ENCODE measurements at places on chromosomes 1 and 21. TPM values are rescaled to one million over a fixed set of nuclear protein-coding genes. Genes with fewer than 3 reads are reported as not detected.

RPE65 gene
- not detected for total RNA-seq

USH2A gene
- total RNA-seq = not detected

CD53 gene
- 204 TPM for total RNA-seq

CELA2A gene
- not detected for total RNA-seq

FAM177B gene
- not detected for total RNA-seq

HSD3B1 gene
- not detected for total RNA-seq

TEX38 gene
- not detected for total RNA-seq

RAD54L gene
- 1.4 TPM for total RNA-seq

DYNLT4 gene
- 6.3 TPM for total RNA-seq

MX1 gene
- 8.5 TPM for total RNA-seq
